ENCODE measurements at places on chromosomes 1 and 21. TPM values are rescaled to one million over a fixed set of nuclear protein-coding genes. Genes with fewer than 3 reads are reported as not detected.

The UMODL1 gene
- total RNA-seq, result not detected

The CA6 gene
- total RNA-seq, result not detected

The DENND4B gene
- 31.2 TPM for total RNA-seq

The HIVEP3 gene
- total RNA-seq, result 2.8 TPM

The OR2AK2 gene
- total RNA-seq, result not detected

The SLC35A3 gene
- 10.5 TPM for total RNA-seq

The GPR153 gene
- total RNA-seq, result 1.1 TPM

The B3GALT2 gene
- total RNA-seq, result not detected

The TNFRSF4 gene
- not detected for total RNA-seq

The CHODL gene
- not detected for total RNA-seq

The TSPEAR gene
- not detected for total RNA-seq

The HFM1 gene
- total RNA-seq, result 0.09 TPM

The TSPAN1 gene
- 1.7 TPM for total RNA-seq

The ERG gene
- total RNA-seq, result not detected
